ENCODE measurements at places on chromosomes 3 and 15. TPM values are rescaled to one million over a fixed set of nuclear protein-coding genes. Genes with fewer than 3 reads are reported as not detected.
A peak's percentile ranks its signal among the peaks of the same experiment; 100 is the strongest.

GRCh38 chr3:33658621-33658990 is 59.4 kb downstream of the CLASP2 start:
- peak; percentile 6 for DNase-seq

DNA sequence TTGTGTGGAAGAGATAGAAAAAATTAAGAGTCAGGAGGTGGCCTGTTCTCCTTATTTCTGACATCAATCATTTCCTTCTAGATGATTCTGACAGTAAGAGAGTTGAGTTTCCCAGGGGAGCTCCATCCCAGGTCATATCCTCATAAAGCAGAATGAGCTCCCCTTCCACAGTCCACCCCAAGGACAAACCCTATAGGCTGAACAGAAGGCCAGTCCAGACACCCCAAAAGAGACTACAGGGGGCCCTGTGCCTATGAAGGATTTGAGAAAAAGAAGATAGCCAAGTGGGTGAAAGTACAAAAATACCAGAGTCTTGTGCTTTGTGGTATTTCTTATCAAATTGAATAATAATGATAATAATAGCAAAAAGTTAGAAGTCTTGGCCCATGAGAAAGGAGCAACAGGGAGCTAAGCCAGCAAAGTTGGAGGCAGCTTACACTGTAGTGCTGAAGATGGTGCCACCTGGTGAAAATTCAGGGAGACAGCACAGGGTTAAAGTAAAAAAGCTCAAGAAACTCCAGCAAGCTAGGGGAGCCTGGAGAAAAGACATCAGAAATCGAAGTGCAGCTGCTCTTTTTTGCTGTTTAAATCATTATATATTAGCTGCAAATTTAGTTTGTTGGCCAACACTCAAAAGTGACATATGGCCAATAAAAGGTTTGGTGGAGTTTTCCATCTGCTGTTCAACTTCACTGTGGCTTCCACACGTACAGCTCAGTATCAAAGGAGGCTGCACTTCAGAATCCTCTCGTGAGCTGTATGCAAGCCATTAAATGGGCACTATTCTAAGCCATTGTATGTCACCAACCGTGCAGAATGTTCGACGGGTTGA is 35.8 kb upstream of the SLC24A5 start:
- peak; percentile 40 for DNase-seq

DNA sequence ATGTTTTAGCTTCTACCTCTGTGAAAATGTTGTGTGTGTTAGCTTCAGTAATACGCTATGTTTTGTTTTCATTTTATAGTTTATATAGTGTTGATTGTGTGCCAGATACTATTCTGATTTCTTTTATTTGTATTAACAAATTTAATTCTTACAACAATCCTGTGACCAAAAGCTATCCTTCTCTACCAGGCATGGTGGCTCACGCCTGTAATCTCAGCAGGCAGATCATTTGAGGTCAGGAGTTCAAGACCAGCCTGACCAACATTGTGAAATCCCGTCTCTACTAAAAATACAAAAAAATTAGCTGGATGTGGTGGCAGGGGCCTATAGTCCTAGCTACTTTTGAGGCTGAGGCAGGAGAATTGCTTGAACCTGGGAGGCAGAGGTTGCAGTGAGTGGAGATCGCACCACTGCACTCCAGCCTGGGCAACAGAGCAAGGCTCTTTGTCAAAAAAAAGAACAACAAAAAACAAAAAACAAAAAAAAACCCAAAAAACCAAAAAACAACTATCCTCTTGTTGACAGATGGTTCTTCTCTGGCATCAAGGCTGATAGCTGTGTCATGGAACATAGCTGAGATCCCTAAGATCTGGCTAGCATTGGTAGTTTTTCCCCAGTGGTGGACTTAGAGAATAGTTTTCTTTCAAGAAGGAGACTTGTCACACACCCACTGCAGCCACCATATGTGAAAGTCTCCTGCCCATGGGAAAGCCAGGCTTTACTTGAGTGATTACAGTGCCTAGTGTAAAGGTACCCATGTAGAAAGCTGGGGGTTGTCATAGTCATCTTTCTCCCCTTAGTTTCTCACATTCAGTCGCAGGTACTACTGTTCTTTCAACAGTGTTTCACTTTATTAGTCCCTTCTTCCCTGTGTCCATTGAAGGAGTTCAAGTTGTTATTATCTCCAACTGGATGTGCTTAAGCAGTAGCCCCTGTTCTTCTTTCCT is 116.5 kb downstream of the UBE2E2 start:
- no peak for DNase-seq

GRCh38 chr15:36498916-36499315 is 80.5 kb upstream of the CDIN1 start:
- no peak for DNase-seq

GRCh38 chr3:135084405-135084804 is 289.3 kb downstream of the EPHB1 start:
- DNase-seq, result peak; percentile 43

GRCh38 chr15:47846128-47846868 is 129.0 kb downstream of the SEMA6D start:
- DNase-seq, result no peak

Gene PIERCE2
- 6.6 TPM for total RNA-seq

Gene HDC
- total RNA-seq, result not detected

Gene ABHD2
- 100 TPM for total RNA-seq

GRCh38 chr3:16048435-16049318 is 125.8 kb upstream of the GALNT15 start:
- peak; percentile 88 for DNase-seq

GRCh38 chr15:74431645-74432044 is 2.1 kb downstream of the SEMA7A start:
- DNase-seq, result no peak

Measured in fibroblast of the aortic adventitia (primary cell).